Cortex of kidney (tissue), 1 donor: ENCODE measurements at places on chromosomes 6 and 20.

- DNase-seq: no peak
Observed at GRCh38 chr6:105227295-105227767, 47.5 kb upstream of the POPDC3 start.

DNA sequence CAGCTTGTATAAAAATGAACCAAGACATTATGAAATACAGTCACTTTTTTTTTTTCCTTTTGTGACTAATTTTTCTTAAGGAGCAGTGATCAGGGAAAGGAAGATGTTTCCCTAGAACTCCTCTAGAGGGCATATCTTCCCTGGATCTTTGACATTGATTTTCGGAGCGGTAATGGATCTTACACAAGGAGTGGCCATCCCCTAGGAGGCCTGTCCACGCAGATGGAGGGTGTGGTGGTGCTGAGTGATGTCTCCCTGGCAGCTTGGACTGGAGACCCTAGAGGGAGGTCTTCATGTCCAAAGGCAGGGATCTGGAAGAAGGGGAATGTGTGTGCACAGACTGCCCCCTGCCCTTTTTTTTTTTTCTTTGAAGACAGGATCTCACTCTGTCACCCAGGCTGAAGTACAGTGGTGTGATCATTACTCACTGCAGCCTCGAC lies 7.0 kb upstream of the KIFC1 start:
- no peak for DNase-seq

DNA sequence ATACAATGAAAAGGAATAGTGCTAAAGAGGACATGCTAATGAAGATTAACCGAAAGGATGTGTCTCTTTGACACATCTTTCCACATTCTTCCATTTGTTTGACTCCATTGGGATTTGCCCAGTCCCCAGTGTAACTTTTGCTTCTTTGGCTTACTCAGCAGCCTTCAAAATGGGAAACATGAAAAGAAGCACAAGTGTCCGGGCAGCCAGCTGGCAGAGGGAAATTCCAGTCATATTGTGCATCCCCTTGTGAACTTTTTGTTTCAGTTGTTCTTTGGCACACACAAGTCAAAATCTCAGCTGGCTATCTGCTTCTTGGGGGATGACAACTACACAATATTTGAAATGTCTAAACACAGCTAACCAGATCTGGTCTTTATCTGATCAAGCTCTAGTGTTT lies 157.4 kb downstream of the OGFRL1 start:
- DNase-seq: no peak

- no peak for DNase-seq
Observed at GRCh38 chr20:2952766-2953165, 79.5 kb downstream of the PTPRA start.

DNA sequence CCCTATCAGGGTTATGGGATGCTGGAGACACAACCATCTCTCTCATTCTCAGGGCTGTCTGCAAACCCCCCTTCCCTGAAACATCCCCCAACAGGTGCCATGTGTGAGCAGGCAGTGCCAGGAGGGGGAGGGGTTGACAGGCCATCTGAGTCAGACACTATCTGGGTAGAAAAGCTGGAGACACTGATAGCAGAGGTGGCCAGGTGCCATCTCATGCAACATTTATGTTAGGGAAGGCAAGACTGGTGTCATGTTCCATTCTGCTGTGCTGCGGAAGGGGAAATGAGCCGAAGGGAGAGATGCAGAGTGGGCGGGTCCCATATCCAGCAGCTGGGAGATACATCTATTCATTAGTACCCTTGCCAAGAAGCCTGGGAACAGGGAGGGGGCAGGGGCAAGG lies 3.5 kb downstream of the LHFPL5 start:
- no peak for DNase-seq

GRCh38 chr6:38755207-38755606 lies 40.1 kb downstream of the DNAH8 start:
- DNase-seq: no peak

GRCh38 chr20:3704087-3704486 lies 8.3 kb downstream of the SIGLEC1 start:
- no peak for DNase-seq

- DNase-seq: no peak
Observed at GRCh38 chr6:68967549-68968300, 332.6 kb downstream of the ADGRB3 start.

DNA sequence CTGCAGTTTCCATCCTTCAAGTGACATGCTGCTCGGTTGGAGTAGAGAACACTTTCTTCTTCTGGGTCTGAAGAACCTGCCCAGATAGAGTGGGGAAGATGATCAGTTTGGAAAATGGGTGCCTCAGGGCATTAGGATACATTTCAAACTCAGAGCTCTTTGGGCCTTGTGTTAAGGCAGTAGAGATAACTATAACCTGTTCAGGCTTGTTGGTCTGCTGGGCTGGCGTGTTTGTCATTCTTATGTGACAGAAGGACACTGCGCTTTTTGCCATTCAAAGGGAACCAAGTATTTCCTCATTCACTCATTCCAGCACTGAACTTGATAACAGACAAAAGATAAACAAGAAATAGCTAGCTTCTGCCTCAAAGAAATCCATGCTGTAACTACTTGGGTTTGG lies 3.8 kb downstream of the TOMM34 start:
- DNase-seq: no peak
